ENCODE measurements at places on chromosomes 5 and 9.

DNA sequence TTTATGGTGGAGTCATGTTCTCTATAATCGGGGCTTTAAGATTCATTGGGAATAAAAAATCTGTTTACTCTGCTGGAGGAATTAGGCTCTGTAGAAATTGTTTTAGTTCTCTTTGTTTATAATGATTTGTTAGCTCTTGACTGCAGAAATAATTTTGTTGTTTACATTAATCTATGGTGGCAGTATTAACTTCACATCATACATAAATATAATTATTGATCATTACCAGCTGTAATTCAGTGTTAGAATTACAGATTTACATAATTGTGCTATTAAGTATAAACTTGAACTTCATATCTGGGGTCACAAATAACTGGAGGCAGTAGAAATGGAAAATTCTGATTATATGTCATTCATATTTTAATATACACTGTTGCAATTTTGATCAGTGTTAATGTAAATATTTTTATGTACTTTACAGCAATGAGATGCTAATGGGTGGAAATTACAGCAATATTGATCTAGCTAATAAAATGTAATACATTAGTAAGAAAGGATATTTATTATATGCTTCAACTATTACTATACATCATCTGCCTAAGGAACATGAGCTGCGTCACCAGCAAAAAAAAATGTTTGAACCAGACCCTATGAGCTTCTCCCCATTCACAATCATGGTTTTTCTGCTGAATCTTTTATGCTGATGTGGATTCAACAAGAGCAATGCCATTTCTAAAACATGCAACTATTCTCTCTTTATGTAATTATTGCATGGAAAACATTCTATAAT is 846.6 kb downstream of the NR2F1-AS1 start:
- DNase-seq, result no peak

DNA sequence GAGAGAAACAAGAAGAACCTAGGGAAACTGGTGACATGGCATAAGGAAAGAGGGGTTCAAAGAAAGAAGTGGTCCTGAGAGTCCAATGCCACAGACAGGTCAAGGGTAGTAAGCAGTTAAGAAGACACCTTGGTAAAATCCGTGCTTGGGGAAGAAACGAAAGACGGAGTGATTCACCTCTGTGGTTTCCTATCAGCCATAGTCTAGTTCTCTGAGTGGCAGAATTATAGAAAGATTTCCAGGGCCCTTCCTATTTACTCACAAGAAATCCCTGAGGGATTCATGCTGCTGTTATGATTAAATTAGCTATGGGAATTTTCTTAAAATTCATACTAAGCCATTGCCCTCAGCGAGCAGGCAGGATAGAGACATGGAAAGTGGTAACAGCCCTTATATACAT is 31.7 kb downstream of the IL33 start:
- DNase-seq, result no peak

GRCh38 chr5:150322202-150322601 is 19.5 kb upstream of the ARSI start:
- DNase-seq, result no peak

DNA sequence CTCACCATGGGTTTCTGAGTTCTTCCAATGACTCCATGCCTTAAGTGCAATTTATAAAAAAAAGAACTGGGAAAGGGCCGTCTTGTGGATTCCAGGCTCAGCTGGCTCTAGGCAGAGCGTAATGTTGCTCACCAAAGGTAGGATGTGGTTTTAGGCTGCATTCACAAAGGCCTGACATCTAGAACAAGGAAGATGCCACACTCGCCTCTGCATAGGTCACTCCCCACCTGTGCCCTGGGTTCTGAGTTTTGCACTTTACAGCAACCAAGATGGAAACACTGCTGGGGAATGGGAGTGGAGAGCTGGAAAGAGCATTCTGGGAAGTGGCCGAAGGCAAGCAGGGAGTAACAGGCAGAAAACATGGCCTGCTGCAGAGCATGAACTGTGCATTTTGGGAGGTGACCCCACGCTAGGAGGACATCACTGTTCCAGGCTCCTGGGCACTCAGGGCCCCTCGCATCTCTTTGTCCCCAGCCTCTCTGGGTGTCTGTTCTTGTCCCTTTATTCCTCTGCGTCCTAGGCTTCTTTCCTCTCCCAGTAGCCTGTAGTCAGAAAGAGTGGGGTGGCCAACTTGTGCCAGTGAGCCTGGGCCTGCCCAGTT is 12.3 kb downstream of the FCN2 start:
- DNase-seq, result no peak

- DNase-seq, result no peak
Observed at GRCh38 chr9:134390537-134390936, 64.3 kb downstream of the RXRA start.

- DNase-seq, result no peak
Observed at GRCh38 chr9:13318027-13318426, 38.5 kb upstream of the MPDZ start.

- no peak for DNase-seq
Observed at GRCh38 chr5:160835376-160835775, 16.6 kb downstream of the ATP10B start.

GRCh38 chr9:134398756-134399155 is 72.5 kb downstream of the RXRA start:
- no peak for DNase-seq

- peak; percentile 85 for DNase-seq
Observed at GRCh38 chr5:149320791-149321330, 24.4 kb upstream of the GRPEL2 start.

- no peak for DNase-seq
Observed at GRCh38 chr5:151912360-151912759, 12.3 kb downstream of the GLRA1 start.

GRCh38 chr5:31880449-31880848 is 241.5 kb downstream of the PDZD2 start:
- DNase-seq, result peak; percentile 54

DNA sequence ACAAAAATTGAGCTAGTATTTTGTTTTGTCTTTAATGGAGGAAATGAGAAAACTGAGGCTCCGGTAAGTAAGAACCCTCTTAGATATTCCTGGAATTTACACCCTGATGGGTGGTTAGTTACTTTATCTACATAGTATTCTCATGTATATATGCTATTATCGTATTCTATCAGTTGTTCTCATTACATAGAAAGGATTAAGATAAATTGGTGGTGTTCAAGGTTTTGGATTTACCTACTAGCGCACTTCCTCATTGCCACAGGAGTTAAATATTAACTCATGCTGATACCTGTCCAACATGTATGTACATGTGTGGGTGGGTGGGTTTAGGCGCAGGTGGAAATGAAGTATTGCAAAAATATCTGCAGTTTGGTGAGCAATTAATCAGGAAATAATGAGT is 61.1 kb upstream of the IFNE start:
- no peak for DNase-seq

- no peak for DNase-seq
Observed at GRCh38 chr5:6859023-6859422, 145.8 kb downstream of the TENT4A start.

DNA sequence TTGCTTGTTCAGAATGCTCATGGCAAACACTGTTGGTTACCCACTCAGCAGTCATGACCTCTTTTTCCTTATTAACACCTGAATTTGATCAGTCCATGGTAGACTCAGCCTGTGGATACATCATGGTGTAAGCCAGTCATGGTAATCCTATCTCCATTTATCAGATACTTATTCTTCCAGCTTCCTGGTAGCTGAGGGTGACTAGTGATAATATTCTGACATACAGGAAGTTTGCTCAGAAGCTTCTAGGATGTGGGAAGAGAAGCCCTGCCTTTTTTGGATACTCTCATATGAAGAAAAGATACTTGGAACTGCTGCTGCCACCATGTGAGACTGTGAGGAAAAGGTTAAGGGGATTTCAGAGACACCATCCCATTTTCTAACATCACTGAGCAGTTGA is 7.3 kb downstream of the GDA start:
- DNase-seq, result no peak

DNA sequence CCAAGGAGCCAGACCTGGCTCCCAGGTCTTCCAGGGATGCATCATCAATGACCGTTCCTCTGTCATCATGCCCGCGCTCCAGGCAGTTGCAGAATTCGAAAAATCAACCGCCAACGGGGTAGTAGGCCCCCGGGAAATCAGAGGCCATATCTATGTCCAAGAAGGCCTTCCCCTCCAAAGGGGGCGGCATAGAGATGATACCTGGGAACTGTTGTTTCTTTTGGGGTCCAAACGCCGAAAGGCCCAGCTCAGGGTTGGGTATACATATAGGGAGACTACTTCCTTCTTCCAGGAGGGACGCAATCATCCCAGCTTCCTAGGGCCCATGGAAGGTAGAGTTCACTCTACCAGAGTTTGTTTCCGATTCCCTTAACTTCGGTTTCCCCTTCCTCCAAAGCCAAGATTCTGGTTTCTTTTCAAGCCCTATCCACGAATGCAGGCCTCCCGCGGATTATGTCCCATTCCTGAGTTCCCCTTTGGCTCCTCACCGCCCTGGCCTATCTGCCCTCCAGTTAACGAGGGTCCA is 754 bp downstream of the DCAF12 start:
- no peak for DNase-seq

DNA sequence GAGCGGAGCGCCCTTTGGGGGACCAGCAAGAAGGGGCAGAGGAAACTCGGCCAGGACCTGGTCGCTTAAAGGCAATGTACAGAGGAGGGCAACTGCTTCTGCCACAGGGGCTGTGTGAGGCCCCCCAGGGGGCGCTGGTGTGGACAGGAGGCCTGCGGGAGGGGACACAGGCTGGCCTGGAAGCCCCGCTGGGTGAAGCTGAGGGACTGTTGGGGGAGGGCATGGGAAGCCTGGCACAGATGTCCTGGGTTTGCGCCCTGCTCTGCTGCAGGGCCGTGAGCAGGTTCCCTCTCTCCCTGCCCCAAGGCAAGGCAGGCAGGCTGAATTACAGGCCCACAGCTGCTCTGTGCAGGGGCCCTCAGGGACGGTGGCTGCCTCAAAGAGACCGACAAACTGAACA is 5.4 kb downstream of the MED22 start:
- DNase-seq, result no peak

GRCh38 chr5:132232465-132232864 is 4.8 kb upstream of the P4HA2 start:
- no peak for DNase-seq

DNA sequence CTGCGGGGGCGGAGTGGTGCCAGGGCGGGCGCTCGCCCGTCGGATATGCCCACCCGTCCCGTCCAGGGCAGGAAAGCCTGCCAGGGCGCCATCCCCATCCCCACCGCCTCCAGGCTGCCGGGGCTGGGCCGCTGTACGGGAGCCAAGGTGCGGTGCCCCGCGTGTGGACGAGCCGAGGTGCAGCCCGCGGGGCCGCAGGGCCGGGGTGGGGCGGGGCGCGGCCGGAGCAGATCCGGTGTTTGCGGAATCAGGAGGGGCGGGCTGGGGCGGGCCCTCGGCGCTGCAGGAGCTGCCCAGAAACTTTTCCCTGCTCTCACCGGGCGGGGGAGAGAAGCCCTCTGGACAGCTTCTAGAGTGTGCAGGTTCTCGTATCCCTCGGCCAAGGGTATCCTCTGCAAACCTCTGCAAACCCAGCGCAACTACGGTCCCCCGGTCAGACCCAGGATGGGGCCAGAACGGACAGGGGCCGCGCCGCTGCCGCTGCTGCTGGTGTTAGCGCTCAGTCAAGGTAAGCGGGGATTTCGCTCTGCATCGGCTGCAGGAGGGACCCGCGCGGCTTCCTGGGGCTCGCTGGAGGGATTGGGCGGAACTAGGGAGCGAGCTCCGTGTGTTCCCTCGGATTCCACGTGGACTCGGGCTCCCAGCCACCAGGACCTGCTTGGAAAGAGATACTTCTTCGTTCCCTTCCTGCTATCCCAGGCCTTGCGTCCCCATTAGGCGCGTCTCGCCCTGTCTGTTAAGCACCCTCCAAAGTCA is at the start of gene ITGA2:
TSS of gene ITGA2 (plus strand) at position 328 of the 756 bp plus-strand sequence. CDS start at position 445, 117 bp downstream.
- DNase-seq, result no peak

- DNase-seq, result no peak
Observed at GRCh38 chr5:25444697-25445096, 799.9 kb upstream of the CDH10 start.

DNA sequence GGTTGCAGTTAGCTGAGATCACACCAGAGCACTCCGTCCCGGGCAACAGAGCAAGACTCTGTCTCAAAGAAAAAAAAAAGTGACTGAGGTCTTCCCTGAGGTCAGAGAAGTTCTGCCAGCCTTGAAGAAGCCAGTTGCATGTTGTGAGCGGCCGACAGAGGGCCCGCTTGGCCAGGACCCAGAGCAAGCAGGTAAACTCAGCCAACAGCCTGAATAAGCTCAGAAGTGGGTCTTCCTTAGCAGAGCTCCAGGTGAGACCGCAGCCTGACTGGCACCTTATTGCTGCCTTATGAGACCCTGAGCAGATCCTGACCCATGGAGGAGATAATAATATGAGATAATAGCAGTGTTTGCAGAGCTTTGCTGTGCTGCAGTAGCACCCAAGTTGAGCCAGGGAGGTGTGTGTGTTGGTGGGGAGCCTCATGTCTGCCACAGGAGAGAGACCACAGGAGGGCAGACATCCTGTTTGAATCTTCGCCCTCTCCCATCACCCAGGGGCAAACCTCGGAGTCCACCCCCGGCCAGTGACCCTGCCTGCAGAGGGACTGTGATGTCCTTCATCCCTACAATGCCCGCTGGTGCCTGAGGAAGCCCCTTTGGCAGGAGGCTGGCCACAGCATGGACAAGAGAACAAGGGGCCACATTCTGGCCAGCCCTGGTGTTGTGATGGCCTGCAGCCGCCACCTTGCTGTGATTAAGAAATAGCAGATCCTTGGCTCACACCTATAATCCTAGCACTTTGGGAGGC is 10.8 kb upstream of the BARX1 start:
- DNase-seq, result no peak

GRCh38 chr9:36873247-36873875 is 160.7 kb downstream of the PAX5 start:
- no peak for DNase-seq

DNA sequence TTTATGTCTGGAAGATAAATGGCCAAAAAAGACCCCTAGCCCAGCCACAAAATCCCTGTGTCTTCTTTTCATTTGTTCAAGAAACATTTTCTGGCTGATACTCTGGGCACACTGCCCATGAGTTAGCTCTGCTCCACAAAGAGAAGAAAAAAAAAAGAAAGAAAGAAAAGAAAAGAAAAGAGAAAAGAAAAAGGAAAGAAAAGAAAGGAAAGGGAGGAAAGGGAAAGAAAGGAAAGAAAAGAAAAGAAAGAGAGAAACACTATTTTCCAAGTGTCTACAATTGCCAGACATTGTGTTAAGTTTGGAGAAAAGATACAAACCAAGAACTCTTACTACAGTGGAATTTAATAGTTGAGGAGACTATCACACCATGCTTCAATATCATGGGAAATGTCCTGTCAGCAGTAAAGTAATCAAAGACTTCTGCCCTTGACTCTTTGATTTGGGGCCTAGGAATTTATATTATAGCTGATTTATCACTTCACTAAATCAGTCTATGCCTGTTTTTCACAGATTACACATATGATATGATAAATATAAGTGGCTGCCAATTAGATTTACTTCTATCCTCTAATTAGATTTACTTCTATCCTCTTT is 3.0 kb downstream of the TRMO start:
- no peak for DNase-seq

DNA sequence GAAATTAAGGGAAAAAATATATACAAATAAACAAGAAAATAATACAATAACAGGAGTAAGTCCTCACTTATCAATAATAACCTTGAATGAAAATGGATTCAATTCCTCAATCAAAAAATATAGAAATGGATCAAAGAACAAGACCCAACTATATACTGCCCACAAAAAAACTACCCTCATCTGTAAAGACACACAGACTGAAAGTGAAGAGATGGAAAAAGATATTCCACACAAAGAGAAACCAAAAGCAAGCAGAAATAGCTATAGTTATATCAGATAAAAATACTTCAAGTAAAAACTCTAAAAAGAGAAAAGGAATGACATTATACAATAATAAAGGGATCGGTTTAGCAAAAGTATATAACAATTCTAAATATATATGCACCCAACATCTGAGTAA is 66.5 kb downstream of the KIAA0825 start:
- DNase-seq, result no peak
